ENCODE measurements at places on chromosomes 7 and 10.

DNA sequence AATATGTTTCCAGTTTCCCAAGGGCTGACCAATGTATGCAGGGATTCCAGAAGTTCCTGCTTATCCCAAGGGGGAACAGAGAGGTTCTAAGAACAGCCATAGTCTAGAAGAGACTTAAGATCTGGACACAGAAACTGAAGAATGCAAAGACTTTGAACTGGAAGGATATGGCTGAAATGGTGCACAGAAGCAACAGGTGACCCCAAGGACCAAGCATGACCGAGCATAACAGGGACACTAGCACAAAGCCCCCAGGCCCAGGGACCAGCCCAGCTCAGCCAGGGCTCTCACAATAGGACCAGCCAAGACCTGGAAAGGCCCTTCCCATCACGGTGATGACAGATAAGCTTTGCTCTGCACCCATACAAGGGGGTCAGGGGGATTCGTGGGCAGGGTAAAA, 213.0 kb upstream of the KMT2E start:
- DNase-seq, result no peak

- peak; percentile 55 for DNase-seq
Observed at GRCh38 chr10:60654813-60655464, 123.3 kb upstream of the CDK1 start.

GRCh38 chr10:101959346-101959916, 96.5 kb downstream of the ARMH3 start:
- no peak for DNase-seq

- DNase-seq, result peak; percentile 70
Observed at GRCh38 chr10:66931340-66931948, 5.6 kb downstream of the LRRTM3 start.

- DNase-seq, result no peak
Observed at GRCh38 chr7:21125297-21125696, 302.6 kb upstream of the SP4 start.

DNA sequence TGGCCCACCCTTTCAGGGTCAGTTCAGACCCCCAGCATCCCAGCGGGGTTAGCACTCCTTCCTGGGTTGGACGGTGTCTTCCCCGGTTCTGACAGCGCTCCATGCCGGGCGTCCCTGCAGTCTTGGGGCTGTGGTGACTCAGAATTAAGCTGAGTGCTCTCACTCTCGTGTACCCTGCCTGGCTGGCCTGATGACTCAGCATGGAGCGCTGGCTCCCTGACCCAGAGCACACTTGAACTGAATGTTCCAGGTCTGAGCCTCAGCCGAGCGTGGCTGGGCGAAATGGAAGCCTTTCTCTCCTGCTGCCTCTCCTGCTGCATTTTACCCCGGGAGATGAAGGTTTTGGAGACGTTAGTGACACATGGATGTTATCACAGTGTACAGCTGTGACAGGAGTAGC, 7.1 kb downstream of the BAG3 start:
- DNase-seq, result peak; percentile 92

DNA sequence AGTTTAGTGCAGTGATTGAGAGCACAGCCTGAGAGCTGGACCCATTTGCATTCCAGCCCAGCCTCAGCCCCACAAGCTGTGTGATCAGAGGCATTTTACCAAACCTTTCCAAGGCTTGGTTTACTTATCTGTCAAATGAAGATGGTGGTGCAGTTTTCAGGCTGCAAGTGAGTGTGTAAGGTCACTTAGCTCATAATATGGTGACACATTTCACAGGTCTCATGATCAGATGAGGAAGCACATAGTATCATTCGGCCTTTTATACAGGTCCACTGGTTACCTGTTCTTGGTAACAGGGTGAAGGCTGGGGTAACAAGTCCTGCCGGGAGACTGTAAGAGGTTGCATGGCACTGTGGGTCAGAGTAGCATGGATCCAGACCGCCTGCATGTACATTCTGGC, 371.7 kb downstream of the LRMDA start:
- no peak for DNase-seq

DNA sequence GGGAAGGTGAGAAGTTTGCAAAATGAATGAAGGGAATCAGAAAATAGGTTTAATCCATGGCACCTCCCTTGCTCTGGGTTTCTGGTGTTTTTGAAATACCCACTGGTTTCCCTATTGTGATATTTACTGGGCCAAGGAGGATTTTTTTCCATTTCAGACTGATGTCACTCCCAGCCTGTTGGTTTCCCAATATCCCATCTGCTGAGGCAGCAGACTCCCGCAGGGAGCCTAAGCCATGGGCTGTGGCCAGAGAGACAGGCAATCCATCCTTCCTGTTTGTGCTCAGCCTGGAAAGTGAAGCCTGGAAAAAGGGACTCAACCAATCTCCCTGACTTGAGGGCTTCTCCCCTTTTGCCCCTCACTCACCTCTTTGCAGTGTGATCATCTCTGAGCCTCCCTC, 22.8 kb downstream of the FAM107B start:
- DNase-seq, result peak; percentile 7

- no peak for DNase-seq
Observed at GRCh38 chr10:2856598-2856997, 210.8 kb upstream of the PFKP start.

DNA sequence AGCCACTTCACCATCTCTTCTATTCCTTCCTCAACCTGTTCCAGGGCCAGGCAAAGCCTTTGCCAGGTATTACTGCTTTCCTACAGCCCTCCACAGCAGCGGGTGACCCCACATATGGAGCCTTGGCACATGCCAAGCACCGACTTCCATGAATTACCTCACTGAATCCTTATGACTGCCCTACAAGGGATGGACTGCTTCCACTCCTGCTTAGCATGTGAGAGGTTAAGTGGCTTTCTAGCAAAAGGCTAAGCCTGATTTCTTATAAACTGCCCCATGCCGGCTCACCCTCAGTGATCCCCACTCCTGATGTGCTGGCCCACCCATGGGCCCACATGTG, 44.0 kb upstream of the PDLIM1 start:
- DNase-seq, result no peak

- DNase-seq, result no peak
Observed at GRCh38 chr10:33660329-33660728, 325.9 kb upstream of the NRP1 start.

- peak; percentile 27 for DNase-seq
Observed at GRCh38 chr10:24694086-24694485, 29.6 kb downstream of the ARHGAP21 start.

GRCh38 chr10:95873139-95873538, 34.6 kb upstream of the CC2D2B start:
- no peak for DNase-seq

DNA sequence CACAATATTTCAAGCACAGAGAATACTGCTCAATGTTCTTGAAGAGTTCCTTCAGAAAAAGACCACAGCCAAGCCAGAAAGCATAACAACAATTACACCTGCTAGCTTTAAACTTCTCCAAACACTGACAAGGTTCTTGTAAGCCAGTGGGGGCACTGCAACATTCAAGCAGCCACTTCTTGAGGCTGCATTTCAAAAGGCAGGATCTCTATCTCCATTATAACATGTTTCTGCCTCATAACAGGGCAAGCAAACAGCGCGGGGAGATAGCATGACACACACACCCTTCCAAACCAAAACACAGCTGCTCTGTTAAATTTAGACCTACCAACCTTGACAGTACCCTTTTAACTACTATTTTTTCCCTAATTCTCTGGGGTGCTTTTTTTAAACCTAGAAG, 30.8 kb downstream of the CHCHD3 start:
- DNase-seq, result peak; percentile 18

DNA sequence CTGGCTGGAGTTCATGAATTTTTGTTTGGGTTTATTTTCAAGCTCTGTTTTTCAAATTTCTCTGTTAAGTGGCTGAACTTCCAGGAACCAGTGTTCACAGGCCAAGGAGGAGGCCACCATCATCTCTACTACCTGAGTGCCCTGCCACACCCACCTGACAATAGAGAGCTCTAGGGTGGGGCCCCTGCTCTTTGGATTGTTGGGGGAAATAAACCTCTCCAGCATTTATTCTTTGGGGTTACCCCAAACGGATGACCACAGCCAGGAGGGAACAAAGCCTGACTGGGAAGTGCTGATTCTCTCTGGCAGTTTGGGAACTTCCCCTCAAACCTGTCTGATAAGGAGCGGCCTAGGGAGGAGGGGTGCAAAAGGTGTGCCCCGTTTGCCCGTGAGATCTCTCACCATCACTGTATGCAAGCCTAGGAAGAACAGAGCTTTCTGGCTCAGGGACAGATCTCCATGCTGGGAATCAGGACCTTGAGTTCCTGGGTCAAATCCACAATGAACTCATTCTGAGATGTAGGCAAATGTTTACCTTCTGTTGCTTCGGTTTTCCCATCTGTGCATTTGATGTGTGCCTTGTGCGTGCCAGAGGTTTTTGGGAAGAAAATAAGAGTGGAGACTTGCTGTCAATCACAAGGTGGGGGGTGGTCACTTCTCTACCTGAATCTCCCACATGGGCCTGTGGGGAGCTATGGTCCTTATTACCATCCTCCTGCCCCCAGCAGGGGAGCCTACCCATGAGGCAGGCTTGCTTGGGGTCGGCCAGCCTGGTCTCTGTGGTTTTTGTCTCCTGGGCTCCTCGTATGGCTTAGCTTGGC, 27.7 kb upstream of the PDCD4 start:
- DNase-seq, result no peak

DNA sequence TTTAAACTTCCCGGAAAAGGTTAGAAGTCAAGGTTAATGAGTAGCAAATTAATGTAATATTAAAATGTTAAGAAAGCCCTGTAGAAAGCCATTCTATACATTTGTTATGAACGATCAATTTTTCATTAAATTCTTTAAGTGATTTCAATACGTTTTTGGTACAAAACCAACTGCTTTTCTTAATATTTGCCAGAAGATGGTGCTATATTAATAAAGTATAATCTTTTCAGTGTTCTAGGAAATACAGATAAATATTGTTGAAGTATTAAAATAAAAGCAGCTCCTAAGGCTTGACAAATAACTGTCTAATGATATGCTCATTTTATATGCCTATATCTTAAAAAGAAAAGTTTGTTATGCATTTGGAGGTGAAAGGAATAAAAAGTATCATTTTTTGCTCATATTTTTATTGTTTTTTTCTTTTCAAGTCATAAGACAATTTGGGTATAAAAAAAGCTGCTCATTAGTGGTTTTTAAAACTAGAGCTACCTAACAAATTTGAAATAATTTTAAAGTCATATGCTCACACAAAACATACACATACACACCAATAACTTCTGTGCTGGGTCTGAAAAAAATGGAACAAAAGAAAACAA, 130.3 kb upstream of the POT1 start:
- peak; percentile 10 for DNase-seq

GRCh38 chr7:150378115-150378852, 846 bp upstream of the ZNF775 start:
- DNase-seq, result peak; percentile 77

DNA sequence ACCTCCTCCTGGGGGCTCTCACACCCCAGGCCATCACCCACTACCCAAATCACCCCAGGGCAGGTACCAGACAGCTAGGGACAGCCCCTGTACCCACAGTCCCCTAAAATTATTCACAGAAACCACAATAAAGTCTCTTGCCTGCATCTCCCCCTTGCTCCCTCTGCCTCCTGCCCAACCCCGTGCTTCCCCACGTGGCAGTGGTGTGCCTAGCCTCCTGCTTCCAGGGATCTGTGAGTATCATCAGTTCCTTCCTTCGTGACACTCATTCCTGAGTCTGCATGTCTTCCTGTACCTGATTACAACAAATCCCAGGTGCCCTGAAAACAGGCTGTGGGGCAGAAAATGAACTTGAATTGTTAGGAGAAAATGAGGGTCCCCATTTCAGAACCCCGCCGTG, 61.5 kb downstream of the PRKAG2 start:
- DNase-seq, result no peak

DNA sequence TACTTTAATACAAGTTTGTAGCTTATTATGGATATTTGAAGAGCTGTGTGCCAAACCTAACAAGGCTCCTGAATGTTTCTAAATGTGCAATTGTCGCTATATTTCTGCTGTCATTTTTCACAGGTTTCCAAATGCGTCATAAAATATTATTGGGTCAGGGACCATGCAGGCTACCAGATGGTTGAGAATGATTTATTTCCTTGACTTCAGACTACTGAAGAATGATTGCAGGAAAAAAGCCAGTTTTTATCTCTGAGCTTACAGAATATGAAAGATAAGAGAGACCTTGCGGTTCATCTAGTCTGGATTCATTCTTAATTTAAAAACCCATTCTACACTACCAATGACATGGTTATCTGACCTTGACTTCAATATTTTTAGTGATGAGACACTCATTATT, 55.2 kb downstream of the TSPAN12 start:
- DNase-seq, result no peak

DNA sequence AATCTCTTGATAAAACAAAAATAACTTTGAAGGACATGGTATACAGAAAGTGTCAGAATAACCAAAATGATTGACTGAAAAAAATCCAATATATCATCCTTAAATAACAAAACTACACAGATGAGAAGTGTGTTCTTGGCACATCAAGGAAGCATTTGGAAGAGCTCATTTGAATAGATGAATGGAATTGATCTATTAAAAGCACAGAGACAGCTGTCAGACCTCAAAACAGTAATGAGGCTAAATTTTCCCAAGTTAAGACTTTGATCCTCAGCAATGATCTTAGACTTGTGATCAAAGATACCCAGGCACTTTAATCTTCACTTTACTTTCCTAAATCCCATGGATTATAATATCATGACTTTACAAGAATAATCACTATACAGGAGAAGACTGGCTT, 395.4 kb upstream of the NFE2L3 start:
- no peak for DNase-seq

GRCh38 chr10:52437205-52437646, 123.1 kb downstream of the DKK1 start:
- DNase-seq, result no peak

DNA sequence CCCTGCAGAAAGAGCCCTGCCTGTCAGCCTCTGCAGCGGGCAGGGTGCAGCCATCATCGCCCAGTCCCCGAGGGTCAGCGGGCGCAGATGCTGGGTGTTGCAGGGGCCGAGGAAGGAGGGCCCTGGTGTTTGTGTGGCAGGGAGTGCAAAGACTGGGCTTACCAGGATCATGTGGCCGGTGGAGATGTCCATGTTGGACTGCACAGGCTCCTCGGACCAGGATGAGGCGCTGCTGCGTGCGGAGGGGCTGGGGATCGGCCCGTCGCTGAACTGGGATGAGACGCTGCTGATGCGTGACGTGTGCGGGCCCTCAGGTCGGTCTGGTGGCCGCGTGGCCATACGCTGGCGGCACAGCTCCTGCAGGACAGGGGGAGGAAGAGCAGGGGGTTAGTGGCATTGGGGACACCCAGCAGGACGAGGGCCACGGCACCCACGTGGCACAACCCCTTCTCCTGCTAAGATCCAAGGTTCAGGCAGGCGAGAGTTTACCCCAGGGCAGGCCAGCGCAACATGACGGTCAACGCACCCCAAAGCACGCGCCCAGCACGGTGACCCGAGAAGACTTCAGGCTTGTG, 319.5 kb downstream of the DNAJB6 start:
- DNase-seq, result no peak
